GM03348 (cell line): ENCODE measurements at places on chromosomes 12 and 14.

- DNase-seq: peak; percentile 76
These were observed at the start of gene CNTN1 for GRCh38 chr12:40691913-40692764. Gene CNTN1 (plus strand): TSS chr12:40692439.

DNA sequence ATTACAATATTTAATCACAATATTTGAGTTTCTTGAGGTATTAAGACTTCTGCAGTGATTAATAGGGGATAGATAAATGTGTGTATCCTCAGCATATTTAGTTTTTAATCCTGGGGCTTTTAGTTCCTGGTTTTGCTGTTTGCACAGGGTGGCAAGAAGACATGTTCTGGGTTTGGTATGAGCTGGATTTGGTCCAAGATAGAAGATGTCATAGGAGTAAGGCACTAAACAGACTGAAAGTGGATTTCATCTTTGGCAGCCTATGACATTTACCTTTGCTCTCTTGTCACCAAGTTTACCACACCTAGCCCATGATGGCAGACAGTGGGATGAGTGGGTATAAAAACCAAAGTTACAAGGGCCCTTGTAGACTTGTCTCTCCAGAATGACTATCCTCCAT, 168.2 kb downstream of the LRRK2 start:
- no peak for DNase-seq

DNA sequence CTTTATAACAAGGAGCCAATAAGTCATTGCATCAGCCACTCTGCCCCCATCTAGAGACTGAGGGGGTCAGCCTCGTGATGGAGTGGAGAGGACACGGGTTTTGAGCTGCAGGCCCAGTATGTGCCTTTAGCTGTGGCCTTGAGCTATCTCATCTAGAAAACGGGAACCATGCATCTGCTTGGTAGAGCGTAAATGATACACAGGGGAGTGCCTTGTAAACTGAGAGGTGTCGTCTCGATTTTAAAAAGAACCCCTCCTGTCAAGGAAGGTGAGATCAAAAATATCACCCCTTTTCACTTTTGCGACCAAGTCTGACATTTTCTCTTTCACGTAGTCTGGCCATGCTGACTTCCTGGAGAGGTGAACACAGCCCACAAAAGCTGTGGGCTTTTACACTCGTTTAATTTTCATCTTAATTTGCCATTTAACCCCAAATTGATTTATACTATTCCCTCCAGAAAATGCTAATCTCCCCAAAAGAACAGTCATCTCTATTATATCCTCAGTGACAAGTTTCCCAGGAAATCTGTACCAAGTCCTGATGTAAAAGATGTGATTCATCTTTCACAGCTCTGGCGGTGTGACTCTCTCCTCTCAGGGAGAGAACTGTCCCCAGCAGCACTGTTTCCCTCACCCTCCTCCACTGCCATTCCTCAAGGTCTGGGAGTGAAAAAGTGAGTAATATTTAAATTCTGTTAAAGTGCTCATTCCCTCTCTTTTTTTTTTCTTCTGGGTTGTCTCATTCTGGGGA, 30.6 kb downstream of the VCPKMT start:
- DNase-seq: peak; percentile 53

DNA sequence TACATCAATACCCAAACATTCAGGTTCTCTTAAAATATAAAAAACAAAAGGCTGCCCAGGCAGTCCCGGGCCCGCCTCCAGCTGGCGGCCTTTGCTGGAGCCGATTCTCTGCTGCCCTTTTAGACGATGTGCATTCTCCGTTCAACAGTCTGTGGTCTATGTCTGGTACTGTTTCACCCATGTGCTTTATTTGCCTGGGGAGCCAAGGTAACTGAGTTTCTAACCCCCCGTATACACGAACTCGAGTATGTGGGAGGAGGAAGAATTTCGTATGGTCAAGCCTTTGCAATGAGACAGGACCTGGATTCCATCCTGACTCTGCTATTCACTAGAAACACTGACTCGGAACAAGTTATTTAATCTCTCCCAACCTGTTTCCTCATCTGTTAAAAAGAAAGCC, 54.1 kb upstream of the GPR68 start:
- DNase-seq: no peak

DNA sequence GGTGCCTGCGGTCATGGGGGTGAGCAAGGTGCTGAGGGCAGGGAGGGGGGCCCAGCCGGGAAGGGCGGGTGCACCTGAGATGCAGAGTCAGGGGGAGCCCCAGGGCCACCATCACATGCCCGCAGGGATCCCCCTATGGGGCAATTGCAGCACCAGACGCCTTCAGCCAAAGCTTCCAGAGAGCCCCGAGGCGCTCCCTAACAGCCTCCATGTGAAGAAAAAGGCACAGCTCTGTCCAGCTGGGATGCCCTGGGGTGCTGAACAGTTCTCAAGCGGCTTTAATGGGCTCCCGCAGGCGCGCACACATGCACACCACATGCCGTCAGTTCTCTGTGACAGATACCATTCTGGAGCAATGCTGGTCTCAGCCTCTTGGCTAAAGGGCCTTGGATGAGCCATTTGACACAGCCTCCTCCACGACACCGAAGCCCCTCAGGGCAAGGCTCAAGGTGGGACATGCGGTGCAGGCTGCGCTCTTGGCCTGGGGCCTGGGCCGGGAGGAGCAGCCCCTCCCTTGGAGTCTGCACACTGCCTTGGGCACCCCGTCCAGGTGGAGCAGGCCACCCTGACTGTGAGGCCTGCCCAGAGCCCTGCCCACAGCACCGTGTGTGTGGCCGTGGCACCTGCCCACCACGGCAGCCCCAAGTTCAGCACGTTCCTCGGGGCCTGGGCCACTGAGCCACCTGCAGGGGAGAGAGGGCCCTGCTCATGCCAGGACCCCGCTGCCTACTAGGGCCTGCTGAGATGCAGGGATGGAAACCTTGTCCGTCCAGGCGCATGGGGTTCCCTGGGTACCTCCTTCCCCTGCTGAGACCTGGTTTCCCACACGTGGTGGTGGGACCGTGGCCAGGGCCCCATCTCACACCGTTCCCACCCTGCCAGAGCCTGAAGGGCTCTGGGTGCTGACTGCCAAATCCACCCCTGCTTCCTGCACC, 7.7 kb downstream of the XRCC3 start:
- DNase-seq: no peak

- DNase-seq: no peak
These were observed 1.2 kb downstream of the PXN start for GRCh38 chr12:120264086-120264903.

GRCh38 chr12:32435921-32436705, 36.8 kb downstream of the FGD4 start:
- DNase-seq: no peak

GRCh38 chr14:60327447-60328331, 78.7 kb downstream of the PPM1A start:
- peak; percentile 40 for DNase-seq
